ENCODE measurements at places on chromosomes 7 and 10. TPM values are rescaled to one million over a fixed set of nuclear protein-coding genes. Genes with fewer than 3 reads are reported as not detected.

DNA sequence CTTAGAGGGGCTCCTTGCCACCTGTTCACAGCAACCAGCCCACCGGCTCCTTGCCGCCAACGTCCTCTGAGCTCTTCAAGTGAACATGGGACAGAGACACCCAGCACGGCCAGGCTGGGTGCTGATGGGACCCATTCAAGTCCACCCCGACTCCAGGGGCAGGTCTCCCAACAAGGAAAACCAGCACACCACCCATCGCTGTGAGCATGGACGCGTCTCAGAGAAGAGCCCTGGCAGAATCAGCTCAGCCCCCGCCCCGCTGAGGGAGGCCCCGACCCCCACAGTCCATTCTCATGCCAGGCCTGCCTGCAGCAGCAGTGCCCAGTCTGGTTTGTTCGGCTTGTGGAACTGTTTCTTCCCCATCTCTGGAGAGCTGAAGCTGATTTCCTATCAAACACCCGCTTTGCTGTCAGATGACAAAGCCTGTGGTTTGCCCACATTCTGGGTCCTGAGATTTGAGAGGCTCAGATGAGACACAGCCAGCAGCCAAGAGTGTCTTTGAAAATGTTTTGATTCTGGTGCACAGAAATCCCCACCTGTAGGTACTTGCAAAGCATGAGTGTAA is 216.6 kb downstream of the ZMYND11 start:
- no peak for DNase-seq

DNA sequence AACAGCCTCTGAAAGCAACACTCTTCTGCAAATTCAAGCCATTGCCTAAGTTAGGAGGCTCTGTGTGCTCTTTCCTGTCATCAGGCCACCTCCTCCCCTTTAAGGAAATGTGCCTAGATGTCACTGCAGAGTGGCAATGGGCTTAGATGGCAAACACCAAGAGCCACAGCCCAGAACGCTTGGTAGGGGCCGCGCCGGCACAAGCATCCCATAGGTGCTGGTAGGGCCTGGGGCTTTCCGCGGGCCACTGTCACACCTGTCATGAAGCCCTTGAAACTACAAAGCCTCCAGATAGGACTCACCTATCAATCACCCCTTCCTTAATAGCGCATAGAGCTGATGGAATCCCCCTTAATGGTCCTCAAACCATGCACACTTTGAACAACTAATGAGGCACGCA is 299.9 kb downstream of the GRID1 start:
- DNase-seq, result no peak

Gene CHN2
- total RNA-seq, result 0.81 TPM

Gene PCGF5
- 18.2 TPM for total RNA-seq

- DNase-seq, result no peak
Measured at GRCh38 chr7:6056616-6057015, 25.4 kb downstream of the ANKRD61 start.

GRCh38 chr10:66746711-66747110 is 179.1 kb upstream of the LRRTM3 start:
- DNase-seq, result peak; percentile 14

GRCh38 chr10:12401466-12401865 is 52.1 kb downstream of the CAMK1D start:
- DNase-seq, result no peak
